ENCODE measurements at places on chromosomes 1 and 21. TPM values are rescaled to one million over a fixed set of nuclear protein-coding genes. Genes with fewer than 3 reads are reported as not detected.
A peak's percentile ranks its signal among the peaks of the same experiment; 100 is the strongest.

- no peak for DNase-seq
Measured at GRCh38 chr1:30753660-30754123, 3.9 kb downstream of the LAPTM5 start.

GRCh38 chr1:98403963-98404480 is 257.5 kb upstream of the SNX7 start:
- DNase-seq = no peak

DNA sequence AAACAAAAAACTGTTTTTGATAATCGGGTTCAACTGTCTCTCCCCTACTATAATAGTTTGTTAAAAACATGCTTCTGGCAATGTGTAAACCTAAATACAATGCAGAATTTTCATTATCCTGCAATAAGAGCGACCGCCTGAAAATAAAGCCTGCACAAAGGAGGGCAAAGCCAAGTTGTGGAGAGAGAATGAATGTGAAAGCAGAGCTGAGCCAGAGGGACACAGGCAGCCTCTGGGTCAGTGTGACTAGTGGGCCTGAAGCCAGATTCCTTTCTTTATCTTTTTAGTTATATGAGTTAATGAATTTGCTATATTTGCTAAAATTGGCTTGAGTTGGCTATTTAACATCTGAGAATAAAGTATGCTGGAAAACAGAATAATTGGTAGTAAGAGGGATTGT is 615.2 kb downstream of the PLA2G4A start:
- DNase-seq = no peak

DNA sequence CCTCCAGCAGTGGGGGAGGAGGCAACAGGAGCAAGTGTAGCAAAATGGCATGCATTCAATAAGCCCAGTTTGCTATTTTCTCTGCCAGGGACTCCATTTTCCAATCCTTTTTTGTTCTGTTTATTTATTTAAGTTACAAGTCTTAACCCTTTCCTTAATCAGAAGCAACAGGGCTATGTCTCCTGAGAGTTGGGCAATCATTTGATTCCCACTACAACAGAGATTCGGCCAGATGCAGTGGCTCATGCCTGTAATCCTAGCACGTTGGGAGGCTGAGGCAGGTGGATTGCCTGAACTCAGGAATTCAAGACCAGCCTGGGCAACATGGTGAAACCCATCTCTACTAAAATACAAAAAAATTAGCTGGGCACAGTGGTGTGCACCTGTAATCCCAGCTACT is 25.5 kb downstream of the RCC2 start:
- no peak for DNase-seq

- no peak for DNase-seq
Measured at GRCh38 chr1:228782662-228783417, 47.6 kb downstream of the RHOU start.

GRCh38 chr1:177106614-177107365 is 57.7 kb downstream of the ASTN1 start:
- DNase-seq = no peak

DNA sequence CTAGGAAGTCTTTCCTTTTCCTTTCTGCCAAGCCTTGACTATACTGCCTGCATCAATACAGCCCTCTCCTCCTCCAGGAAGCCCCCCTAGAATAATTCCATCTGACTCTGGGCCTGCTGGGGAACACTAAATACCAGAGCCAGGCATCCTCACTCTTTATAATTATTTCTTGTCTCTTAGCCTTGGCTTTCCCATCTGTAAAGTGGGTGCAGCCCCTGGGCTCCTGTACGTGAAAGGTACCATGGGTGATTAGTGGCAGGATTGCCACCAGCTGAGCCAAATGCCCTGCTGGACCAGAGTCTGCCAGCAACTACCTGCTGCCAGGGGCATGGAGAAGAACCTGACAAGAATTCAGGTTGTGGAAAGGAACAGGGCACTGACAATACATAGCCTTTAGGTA is 58.7 kb downstream of the LGR6 start:
- peak; percentile 23 for DNase-seq

GRCh38 chr1:172357753-172358385 is 62.6 kb upstream of the C1orf105 start:
- DNase-seq = no peak

- DNase-seq = no peak
Measured at GRCh38 chr1:24959623-24959975, 29.5 kb upstream of the RUNX3 start.

- peak; percentile 89 for DNase-seq
Measured at GRCh38 chr1:201713086-201713810, 115.7 kb upstream of the IPO9 start.

GRCh38 chr1:219027146-219027673 is 146.5 kb upstream of the LYPLAL1 start:
- no peak for DNase-seq

DNA sequence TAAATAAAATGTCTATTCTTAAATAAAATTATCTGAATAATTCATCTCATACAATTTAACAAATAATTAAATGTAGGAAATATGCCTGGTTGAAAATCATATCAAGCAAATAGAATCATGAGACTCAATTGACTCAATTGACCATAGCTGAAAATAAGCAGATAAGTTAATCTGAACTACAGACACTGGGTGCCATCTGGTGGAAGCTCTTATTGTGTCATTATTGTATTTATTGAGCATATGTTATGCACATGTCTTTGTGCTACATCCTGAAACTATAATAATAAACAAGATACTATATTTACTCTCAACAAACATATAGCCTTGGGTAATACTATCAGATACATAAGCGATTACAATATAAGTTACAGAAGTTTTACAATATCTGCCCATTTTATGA is 41.0 kb downstream of the BRINP3 start:
- DNase-seq = no peak

GRCh38 chr1:147046189-147046862 is 108.2 kb downstream of the NBPF12 start:
- no peak for DNase-seq

GRCh38 chr1:159699246-159699645 is 15.1 kb downstream of the CRP start:
- DNase-seq = no peak

GRCh38 chr21:32957545-32957944 is 68.2 kb upstream of the OLIG2 start:
- no peak for DNase-seq

GRCh38 chr1:19654886-19655717 is 9.6 kb upstream of the HTR6 start:
- DNase-seq = no peak

DNA sequence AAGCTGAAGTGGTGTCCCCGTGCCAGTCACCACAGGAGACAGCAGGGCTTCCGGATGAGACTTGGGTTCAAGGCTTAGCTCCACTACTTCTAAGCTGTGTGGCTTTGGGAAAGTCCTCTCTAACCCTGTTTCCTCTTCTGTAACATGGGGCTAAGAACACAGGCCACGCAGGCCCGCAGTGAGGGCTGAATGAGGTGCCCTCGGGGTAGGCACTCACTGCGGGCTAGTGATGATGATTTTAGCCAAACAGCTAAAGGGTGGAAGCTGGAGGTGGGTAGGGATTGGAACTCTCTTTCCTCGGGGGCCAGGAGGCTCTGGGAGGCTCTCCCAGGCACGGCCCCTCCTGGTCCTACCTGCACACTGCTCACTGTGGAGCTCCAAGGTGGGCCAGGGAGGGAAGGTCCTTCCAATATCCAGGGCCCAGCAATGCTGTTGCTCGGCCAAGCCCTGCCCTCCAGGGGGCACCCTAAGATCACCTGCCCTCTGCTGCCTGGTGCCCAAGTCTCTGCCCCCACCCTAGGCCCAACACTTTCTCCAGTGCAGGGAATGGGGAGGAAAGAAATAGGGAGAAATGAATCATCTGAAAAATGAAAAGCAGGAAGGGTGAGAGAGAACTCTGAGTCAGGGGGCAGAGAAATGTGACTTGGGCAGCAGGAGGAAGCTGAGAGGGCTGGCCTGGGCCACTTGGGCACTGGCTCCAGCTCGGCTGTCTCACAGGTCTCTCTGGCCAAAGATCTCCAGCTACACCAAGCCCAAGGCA is 19.2 kb upstream of the EVA1B start:
- DNase-seq = peak; percentile 75

DNA sequence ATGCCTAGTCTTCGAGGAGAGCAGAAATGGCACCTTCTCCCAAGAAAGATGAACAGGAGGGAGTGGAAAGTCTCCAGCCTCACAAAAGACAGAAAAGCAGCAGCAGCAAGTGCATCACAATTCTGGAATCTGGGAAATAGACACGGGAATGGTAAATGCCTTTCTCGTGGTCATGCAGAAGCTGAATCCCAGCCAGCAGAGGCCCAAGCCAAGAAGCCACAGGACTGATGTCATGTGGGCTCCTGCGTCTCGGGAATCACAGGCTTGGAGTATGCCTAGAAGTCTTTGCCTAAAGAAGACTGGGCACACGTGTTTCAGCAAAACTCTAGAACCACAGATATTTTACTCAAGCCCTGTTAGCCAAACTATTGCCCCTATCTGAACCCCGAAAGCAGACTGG is 260.3 kb upstream of the PLD5 start:
- DNase-seq = no peak

DNA sequence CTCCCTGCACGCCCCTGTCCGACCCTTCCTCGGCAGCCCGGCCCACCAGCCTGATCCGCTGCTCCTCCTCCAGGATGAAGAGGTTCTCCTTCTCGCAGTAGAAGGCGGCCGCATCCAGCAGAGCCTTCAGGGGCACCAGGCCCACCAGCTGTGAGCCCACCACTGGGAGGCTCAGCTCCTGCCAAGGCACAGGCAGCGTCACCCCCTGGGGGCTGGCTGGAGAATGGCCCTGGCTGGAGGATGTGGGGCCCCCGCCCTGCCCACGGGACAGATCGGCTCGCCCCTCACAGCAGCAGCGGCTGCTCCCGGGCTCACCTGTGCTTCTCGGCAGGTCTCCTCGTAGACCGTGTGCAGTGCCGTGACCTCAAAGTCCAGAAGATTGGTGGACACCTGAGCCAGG is 5.3 kb downstream of the FTCD start:
- peak; percentile 56 for DNase-seq

- no peak for DNase-seq
Measured at GRCh38 chr1:31814041-31814511, 1.7 kb downstream of the SPOCD1 start.

GRCh38 chr1:11143401-11143800 is 43.7 kb upstream of the EXOSC10 start:
- DNase-seq = no peak

- DNase-seq = no peak
Measured at GRCh38 chr1:88022516-88022915, 661.6 kb upstream of the PKN2 start.

- peak; percentile 78 for DNase-seq
Measured at GRCh38 chr1:156748670-156749418, 2.6 kb downstream of the HDGF start.

- DNase-seq = no peak
Measured at GRCh38 chr1:10195570-10195969, 14.8 kb upstream of the KIF1B start.

SEMA6C gene
- total RNA-seq = 6.7 TPM

AZIN2 gene
- total RNA-seq = 2.3 TPM

DENND2C gene
- total RNA-seq = 2.3 TPM

TBX19 gene
- total RNA-seq = 3.5 TPM

KDM5B gene
- total RNA-seq = 57.3 TPM

BMP8B gene
- total RNA-seq = 2.7 TPM

F5 gene
- total RNA-seq = 1.6 TPM

BRDT gene
- total RNA-seq = not detected

Measured in upper lobe of right lung (tissue), 1 donor.